ENCODE measurements at places on chromosomes 6 and 20.

GRCh38 chr20:53334861-53335260, 258.8 kb downstream of the ZNF217 start:
- DNase-seq, result no peak

DNA sequence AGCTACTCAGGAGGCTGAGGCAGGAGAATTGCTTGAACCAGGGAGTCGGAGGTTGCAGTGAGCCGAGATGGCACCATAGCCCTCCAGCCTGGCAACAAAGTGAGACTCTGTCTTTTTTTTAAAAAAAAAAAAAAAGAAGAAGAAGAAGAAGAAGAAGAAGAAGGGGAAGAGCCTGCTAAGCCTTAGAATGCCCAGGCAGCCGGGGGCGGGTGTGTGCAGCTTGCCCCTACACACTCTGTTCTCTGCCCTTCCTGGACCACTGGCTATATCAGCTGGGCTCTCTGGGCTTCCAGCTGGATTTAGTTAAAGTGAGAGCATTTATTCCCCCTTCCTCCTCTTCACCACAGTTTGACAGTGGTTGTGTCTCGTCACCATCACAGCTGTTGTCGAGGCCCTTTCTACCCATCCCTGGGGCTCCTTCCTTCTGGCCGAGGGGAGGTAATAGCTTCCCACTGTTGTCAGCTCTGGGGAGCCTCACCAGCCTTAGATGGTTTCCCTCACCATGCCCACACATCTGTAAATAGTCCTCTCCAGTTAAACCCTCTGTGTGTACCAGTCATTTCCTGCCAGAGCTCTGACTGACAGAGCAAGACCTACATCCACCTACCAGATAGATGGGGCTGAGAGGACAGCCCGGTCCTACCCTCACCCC, 77.6 kb downstream of the TRERF1 start:
- no peak for DNase-seq

DNA sequence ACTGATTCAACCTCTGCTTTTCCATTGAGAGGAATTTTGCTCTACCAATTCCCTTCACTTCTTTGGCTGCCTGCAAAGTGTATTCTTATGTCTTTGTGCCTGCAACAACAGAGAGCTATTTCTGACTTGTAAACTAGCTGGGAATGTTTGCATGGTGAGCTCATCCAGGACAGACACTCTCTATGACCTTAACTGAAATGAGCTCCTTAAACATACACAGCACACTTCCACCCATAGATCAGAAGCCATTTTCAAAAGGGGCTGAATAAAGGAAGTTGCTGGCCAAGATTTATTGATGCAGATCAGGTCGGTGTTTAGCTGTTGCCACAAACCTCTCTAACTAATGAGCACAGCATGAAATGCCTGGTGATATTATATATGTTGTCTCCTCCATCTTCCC, 377.7 kb downstream of the BTBD9 start:
- no peak for DNase-seq

- DNase-seq, result no peak
Observed at GRCh38 chr20:1273366-1273765, 7.3 kb downstream of the SNPH start.

DNA sequence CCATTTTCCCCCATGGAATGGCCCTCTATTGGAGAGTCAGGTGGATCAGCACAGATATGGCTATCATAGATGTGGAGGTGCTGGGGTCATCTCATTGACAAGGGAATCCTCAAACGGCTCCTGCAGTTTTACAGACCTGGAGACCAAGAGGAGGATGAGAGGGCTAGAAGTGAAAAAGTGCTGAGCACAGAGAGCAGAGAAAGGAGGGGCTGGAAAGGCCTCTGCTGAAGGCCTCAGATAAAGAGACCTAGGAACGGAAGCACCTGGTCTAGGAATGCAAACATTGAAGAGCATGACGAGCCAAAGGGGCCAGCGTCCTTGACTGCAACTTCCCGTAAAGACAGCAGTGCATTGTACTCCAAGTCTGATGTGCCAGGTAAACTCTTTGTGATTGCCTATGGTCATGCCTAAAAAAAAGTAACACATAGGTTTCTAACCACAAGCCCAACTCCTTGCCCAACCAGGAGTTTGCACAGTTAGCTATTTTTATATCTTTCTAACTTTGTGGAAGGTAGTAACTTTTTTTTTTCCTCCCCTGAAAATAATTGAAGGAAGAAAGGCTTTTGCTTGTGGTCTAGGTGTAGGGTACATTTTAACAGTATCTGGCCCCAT, 15.2 kb downstream of the RSPH4A start:
- DNase-seq, result no peak

DNA sequence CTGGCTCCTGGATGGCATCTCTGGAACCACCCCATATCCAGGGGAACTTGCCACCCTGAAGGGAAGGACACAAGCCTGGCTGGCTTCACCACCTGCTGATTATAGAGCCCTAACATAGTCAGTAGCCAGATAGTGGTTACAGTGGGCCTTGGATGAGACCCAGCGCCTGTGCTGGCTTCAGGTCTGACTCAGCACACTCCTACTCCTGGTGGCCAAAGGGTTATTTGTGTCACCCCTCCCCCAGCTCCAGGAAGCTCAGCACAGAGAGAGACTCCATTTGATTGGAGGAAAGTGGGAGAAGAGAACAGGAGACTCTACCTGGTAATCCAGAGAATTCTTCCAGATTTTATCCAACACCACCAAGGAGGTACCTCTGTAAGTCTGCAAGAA, 12.8 kb downstream of the SNX14 start:
- DNase-seq, result no peak

GRCh38 chr6:44737341-44737740, 349.8 kb downstream of the CDC5L start:
- DNase-seq, result no peak

DNA sequence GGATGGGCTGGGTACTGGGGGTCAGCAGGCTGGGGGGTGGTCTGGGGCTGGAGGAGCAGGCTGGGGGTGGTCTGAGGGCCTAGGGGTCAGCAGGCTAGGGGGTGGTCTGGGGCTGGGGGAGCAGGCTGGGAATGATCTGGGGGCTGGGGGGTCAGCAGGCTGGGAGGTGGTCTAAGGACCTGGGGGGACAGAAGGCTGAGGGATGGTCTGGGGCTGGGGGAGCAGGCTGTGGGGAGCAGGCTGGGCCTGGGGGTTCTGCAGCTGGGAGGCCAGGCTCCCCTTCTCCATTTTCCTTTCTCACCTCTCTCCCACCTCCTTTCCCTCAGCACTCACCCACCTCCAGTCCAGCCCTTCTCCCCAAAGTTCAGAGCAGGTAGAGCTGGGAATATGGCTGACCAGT, 114.2 kb downstream of the PSMB1 start:
- DNase-seq, result no peak

DNA sequence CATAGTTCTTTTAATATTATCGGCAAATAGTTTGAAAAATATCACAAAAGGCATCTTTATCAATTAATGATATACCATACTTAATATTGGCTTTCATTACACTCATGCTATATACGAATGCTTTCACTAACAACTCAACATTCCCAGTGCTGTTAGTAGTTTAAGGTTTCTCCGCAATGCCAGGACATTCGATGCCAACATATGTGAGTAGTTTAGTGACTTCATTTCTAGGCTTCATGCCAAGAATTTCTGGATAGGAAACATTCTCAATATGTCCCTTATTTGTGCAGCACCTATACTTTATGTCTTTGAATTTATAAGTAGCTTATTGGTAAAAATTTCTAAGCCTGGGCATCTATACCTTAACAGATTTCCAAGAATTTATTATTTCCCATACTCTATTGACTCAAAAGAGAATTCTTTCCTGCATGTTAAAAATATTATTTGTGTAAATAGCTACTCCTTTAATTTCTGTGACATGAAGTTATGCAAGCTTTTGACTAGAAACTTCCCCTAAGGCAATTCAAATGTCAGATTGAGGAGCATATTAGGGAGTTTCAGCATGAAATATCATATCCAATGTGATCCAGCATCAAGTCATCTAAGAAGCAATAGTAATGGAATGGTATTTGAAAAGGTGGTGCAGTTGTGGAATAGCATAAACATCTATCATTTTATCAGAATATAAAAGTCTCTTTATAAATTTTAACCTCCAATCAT, 236.0 kb upstream of the STXBP5 start:
- no peak for DNase-seq

DNA sequence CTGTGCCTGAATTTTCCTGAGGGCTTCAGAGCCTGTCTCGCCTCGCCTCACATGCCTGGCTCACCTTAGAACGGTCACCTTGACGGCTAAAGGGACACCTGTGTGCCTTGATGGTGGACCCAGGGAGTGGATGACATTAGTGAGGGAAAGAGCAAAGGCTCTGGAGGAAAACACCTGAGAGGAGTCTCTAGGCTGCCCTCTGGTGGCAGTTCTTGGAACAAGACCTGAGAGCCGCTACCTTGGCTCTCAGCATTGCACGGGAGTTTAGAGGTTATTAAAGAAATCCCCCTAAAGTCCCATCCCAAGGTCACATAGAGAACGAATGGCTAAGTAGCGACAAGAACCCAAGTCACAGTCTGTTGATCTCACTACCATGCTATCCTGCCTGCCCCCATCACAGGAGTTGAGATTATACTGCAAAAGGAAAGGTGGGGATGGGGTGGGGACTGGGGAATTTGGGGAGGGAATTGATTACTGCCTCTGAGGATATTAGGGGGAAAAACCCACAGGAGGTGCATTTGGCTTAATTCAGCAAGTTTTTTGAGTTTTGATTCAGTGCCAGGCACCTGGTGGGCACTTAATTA, 7.9 kb upstream of the CDSN start:
- peak; percentile 48 for DNase-seq

GRCh38 chr20:8156235-8157079, 24.4 kb downstream of the PLCB1 start:
- peak; percentile 100 for DNase-seq

GRCh38 chr20:23090147-23090546, 4.0 kb upstream of the CD93 start:
- DNase-seq, result no peak

DNA sequence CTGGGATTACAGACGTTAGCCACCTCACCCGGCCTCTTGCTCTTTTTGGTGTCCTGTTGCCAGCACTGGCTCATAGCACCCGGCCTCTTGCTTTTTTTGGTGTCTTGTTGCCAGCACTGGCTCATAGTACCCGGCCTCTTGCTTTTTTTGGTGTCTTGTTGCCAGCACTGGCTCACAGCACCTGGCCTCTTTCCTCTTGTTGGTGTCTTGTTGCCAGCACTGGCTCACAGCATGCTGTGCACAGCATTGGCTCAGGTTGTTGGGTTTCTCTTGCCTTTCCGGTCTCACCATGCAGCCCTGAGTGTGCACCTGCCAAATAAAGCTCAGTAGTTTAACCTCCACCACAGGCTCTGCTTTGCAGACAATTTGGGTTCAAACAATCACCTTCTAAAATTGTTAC, 208.2 kb downstream of the THBS2 start:
- DNase-seq, result no peak

GRCh38 chr6:166275714-166276166, 32.5 kb downstream of the PRR18 start:
- peak; percentile 28 for DNase-seq

DNA sequence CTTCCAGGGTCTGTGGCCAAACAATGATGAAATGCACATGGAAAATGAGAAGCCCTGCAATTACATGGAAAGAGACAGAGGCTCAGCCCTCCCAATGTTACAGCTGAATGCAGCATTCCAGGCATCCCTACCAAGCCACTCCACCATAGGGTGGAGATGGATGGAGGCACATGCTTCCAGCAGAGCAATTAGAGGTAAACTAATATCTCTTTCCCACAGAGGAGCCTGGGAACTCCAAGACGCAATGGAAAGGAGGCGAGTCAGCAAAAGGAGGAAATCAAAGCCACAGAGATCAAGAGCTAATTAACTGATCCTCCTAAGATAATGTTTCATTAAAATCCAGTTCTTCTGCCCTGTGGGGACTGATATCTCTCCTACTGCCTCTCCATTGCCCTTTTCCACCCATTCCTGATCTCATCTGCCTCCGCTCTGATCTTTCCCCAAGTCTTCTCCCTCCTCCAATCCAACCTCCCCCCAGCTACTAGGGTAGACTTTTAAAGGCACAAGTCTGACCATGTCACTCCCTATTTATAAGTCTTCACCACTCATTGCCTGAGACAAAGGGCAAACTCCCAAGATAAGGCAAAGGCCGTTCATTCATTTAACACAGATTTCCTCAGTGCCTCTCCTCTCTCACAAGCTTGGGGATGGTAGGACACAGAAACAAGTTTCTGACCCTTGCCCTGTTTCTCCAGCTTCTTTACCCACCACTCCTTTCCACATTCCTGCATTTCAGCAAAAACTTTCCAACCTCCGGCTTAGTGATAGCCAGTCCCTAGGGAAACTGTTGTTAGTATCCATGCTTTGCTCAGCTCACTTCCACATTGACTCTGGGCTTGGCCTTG, 14.3 kb upstream of the KCNB1 start:
- no peak for DNase-seq

DNA sequence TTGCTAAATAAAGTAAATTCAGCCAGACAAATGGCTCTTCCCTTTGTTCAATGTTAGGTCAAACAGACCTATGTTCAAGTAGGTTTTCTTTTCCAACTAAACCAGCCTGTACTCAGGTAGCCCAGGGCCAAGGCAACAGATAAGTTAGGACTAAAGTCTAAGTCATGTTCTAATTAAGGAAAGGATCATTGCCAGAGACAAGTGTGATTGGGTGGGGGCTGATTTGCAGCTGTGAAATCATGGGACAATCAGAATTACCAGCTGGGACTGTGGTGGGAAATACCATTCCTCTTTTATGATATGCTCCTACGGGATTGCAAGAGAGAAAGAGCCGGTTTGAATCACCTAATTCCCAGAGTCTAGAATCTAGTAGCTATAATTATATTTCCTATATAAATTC, 4.2 kb upstream of the FBXO30 start:
- DNase-seq, result no peak

- DNase-seq, result peak; percentile 83
Observed at GRCh38 chr20:57266291-57267157, at the start of gene BMP7. Gene BMP7 (minus strand): TSS chr20:57266641. CDS start chr20:57266122, 519 bp downstream.

Measured in SW480 (cell line).